ENCODE measurements at places on chromosomes 3 and 15. TPM values are rescaled to one million over a fixed set of nuclear protein-coding genes. Genes with fewer than 3 reads are reported as not detected.

GRCh38 chr15:73851689-73852088 lies 21.7 kb upstream of the TBC1D21 start:
- H3K27me3 ChIP-seq = no peaks in the 10 kb centered on the region
- no peaks in the 10 kb centered on the region for H3K4me1 ChIP-seq
- no peaks in the 10 kb centered on the region for H3K36me3 ChIP-seq

Gene MNS1
- 0.23 TPM for total RNA-seq

- H3K4me3 ChIP-seq = no peak overlapping the region
- no peaks in the 10 kb centered on the region for H3K36me3 ChIP-seq
- no peaks in the 10 kb centered on the region for H3K4me1 ChIP-seq
- no peaks in the 10 kb centered on the region for H3K27me3 ChIP-seq
- H3K27ac ChIP-seq = no peak overlapping the region
- DNase-seq = no peak
Measured at GRCh38 chr3:126018995-126019394, 50.0 kb downstream of the ROPN1B start.

- H3K36me3 ChIP-seq = no peaks in the 10 kb centered on the region
- peaks cover 15% of the 10 kb centered on the region for H3K27me3 ChIP-seq
- no peak overlapping the region for H3K27ac ChIP-seq
- H3K4me1 ChIP-seq = peaks cover 5% of the 10 kb centered on the region
Measured at GRCh38 chr15:70576696-70577095, 186.7 kb downstream of the UACA start.

Gene KBTBD13
- not detected for total RNA-seq

DNA sequence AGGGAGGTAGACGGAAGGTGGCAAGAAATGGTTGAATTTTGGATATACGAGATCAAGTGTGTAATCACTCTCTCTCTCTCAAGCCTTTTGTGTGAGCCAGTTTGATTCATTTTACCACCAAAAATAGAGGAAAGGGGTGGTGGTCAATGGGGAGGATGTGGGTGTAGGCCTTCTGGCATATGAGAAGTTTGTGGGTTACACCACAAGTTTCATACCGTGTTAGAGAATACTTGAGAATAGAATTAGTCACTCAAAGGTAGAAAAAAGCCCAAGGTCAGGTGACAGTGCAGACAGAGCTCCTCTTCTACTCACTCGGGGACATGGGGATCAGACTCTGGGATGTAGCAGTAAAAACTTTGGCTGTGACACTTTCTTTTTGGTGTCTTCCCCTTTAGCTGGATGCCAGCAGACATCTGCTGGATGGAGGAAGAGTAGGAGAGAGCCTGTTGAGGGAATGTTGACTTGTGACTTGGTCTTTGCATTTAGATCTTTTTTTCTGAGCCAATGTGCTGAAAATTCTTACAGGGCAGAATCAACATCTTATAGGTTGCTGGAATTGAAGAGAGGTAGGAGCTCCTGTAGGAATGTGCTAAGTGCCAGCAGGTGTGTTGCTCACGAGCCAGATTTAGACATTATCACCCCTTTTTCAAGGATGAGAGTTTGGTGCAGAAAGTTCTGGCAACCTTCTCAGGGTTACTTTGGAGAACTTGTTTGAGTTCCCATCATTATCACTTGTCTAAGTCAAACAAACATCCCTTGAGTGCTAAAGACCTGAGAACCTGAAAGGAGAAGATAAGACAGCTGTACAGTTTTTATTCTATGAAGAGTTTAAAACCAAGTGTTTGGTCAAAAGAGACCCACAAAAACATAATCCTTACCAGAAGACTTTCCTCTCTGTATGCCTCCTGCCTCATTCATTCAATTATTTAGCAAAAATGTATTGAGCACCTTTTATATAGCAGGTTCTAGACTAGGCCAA lies 43.9 kb upstream of the RYK start:
- H3K4me1 ChIP-seq = no peaks in the 10 kb centered on the region
- peaks cover 37% of the 10 kb centered on the region for H3K27me3 ChIP-seq
- peak; percentile 80 for DNase-seq
- no peak overlapping the region for H3K4me3 ChIP-seq
- no peaks in the 10 kb centered on the region for H3K36me3 ChIP-seq

DNA sequence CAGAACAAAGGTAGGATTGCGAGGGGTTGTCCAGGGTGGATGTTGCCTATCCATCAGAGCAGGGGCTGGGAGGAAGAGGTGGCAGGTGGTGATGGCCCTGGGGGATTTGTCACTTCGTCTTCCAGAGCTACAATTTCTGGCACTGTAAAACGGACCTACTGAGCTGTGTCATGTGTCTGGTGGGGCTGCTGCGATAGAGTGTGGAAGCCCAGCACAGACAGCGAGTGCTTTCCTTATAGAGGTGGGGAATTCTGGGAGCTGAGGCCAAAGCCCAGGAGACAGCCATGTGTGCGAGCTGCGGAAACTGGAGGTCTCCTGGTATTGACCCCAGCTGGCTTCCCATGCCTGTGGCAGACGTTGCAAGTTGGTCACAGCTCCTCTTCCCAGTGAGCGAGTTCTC lies 61.2 kb upstream of the SEC22A start:
- H3K4me3 ChIP-seq = no peak overlapping the region
- no peak for DNase-seq
- H3K27ac ChIP-seq = no peak overlapping the region
- peaks cover 3% of the 10 kb centered on the region for H3K36me3 ChIP-seq
- no peaks in the 10 kb centered on the region for H3K27me3 ChIP-seq
- H3K4me1 ChIP-seq = no peaks in the 10 kb centered on the region

- no peak for DNase-seq
- no peaks in the 10 kb centered on the region for H3K4me1 ChIP-seq
- H3K27ac ChIP-seq = no peak overlapping the region
Measured at GRCh38 chr3:61323094-61323493, 71.8 kb upstream of the FHIT start.

GRCh38 chr3:21405671-21406667 lies 345.0 kb downstream of the ZNF385D start:
- no peaks in the 10 kb centered on the region for H3K4me1 ChIP-seq
- no peak overlapping the region for H3K27ac ChIP-seq
- no peaks in the 10 kb centered on the region for H3K27me3 ChIP-seq
- no peak overlapping the region for H3K4me3 ChIP-seq
